ENCODE measurements at places on chromosomes 7 and 10. TPM values are rescaled to one million over a fixed set of nuclear protein-coding genes. Genes with fewer than 3 reads are reported as not detected.
A peak's percentile ranks its signal among the peaks of the same experiment; 100 is the strongest.

The FANK1 gene
- 5.9 TPM for total RNA-seq

The MEIG1 gene
- 3.3 TPM for total RNA-seq

The GIGYF1 gene
- 13.3 TPM for total RNA-seq

The OPALIN gene
- total RNA-seq = 0.65 TPM

The PIP gene
- not detected for total RNA-seq

The RBM20 gene
- 22.3 TPM for total RNA-seq

The TDRD1 gene
- total RNA-seq = 0.14 TPM

DNA sequence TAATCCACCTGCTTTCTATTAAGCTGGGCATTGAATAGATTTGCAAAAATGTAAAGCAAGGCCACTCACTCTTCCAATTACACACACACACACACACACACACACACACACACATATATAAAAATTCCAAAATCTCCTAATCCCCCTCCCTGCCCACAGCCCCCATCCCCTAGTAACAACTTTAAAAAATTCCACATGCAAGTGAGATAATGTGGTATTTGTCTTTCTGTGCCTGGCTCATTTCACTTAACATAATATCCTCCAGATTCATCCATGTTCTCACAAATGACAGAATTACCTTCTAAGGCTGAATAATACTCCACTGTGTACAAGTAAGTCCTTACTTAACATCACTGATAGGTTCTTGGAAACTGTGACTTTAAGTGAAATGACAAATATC is 24.2 kb downstream of the SH2D4B start:
- ATAC-seq = no peak

- ATAC-seq = no peak
Observed at GRCh38 chr7:138000081-138000701, 1.7 kb downstream of the CREB3L2 start.

DNA sequence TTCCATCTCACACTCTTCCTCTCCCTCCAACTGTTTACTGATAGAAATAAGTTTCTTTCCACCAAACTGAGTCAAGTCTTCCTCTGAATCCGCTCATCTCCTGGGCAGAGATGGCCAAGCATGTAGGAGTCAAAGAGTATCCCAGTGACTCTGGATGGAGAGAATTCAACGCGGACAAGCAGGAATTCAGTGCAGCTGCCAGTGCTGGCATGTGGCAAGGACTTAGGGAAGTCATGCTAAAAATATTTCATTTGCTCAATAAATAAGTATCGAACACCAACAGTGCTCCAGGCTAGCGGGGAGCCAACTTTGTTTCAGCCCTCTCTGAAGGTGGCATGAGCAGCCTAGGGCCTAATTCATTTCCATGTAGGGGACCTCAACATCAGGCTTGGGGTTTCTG is 351.6 kb upstream of the ZMIZ1 start:
- no peak for ATAC-seq

GRCh38 chr7:12423997-12424745 is 20.5 kb upstream of the VWDE start:
- ATAC-seq = peak; percentile 82

- ATAC-seq = peak; percentile 45
Observed at GRCh38 chr10:110755781-110756180, 111.6 kb downstream of the RBM20 start.

DNA sequence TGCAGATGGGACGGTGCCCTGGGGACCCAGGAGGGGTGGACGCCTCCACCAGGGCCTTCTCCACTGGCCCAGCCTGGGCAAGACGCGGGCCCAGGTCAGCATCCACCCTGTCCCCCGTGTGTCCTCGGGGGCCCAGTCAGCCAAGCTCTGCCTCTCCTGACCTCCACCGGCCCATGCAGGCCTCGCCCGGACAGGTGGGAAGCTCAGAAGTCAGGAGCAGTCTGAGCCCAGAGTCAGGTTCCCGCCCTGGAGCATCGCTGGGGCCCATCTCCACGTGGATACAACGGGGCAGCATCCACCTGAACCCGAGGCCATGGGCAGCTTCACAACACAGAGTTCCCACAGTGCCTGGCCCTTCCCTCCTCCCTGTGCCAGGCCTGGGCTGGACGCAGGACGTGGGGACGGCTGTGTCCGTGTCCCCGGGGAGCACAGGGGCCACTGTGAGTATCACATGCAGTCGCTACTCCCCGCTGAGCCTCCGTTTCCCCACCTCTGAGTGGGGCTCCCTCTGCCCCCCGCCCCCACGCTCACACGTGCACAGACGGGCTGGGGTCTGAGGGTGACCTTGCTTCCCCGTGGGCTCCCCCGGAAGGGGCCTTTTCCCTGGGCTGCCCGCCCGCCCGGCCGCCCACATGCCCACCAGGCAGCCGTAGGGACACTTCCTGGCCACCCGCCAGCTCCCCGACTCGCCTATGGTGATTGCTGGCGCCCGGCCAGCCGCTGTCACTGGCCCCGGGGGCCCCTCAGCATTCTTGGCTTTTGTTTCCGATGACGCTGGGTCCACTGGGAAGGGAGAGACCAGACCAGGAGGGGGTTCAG is 64.3 kb downstream of the PDGFA start:
- ATAC-seq = peak; percentile 68

DNA sequence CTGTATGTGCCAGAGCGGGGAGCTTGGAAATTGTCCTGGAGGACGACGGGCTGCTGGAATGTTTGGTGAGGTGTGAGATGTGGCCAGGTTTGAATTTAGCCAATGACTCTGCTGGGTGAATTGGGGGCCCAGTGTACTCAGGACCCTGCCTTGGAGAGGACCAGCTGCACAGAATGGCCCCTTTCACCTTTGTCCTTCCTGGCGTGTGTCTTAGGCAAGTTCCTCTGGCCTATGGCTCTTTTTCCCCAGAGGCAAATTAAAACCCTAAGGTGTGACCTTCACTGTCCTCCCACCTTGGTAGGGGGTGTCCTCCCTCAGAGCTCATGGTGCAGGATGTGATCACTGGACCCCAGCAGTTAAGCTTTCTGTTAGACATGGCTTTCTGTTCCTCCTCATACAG is 47.8 kb downstream of the CXCL12 start:
- no peak for ATAC-seq

- ATAC-seq = no peak
Observed at GRCh38 chr10:131195558-131196159, 115.9 kb downstream of the TCERG1L start.

DNA sequence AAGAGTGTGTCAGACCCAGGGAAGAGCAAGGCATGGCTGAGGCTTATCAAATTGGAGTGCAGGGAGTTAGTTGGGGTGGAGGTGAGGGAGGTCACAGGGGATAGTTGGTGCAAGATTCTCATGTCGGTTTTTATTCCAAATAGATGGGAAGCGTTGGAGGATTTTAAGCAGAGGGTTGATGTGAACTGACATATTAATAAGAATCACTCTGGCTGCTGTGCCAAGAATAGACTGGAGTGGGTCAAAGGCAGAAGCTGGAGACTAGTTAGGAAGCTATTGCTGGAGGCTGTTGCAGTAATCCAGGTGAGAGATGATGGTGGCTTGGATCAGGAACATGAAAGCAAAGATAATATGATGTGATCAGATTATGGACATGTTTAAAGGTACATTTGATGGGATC is 36.5 kb downstream of the LRRC18 start:
- ATAC-seq = no peak

DNA sequence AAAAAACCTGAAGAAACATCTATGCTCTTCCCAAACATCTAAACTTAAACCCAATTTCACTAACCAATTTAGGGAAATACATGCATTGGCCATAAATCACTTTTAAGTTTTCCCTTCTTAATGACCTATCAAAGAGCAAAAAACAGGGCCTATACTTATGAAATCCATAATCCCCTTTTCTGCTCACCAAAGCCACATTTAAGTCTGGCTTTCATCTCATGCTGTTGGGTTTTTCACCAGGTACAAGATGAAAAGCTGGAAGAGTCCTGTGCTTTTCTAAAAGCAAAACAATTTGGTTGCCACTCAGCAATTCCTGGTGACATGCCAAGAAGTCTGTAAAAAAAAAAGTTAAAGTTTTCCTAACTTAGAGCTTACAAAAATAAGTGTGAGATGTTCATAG is 92.6 kb downstream of the HPSE2 start:
- ATAC-seq = no peak

DNA sequence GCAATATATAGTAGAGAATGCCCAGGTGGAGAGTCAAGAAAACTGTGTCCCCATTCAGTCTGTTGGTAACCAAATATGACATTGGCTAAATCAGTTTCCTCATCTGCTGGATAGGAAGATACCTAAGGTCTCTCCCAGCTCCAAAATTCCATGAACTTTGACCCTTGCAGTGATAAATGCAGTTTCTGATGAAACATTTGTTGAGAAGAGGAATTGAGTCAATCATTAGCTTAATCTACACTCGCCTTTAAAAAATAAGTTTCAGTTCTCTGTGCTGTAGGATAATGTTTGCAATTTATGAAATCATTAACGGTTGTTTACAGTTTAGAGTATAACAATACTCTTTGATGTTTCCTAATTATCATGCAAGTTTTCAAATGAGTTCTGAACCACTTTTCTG is 38.0 kb upstream of the SLC25A13 start:
- no peak for ATAC-seq

DNA sequence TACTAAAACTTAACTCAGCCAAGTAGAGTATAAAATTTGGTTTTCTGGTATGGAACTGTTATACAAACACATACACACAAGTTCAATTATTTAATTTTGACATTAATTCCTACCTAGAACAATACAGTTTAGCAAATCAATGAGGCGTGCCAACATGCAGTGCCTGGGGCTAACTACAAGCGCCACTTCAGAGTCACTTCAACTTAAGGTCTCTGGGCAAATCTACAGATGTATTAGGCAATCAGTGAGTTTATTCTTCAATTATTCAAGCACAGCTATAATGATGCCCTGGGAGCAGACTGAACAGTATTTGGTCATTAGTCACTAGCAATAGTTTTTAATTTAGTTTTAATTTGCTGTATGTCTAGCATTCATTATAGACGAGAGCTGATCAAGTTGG is 51.6 kb downstream of the HIBADH start:
- no peak for ATAC-seq

GRCh38 chr10:44956226-44956625 is 3.4 kb upstream of the RASSF4 start:
- no peak for ATAC-seq

- ATAC-seq = no peak
Observed at GRCh38 chr10:78619896-78620295, 448.9 kb upstream of the ZMIZ1 start.

Measured in motor neuron (in vitro differentiated cells).